Stimulated activated CD8-positive, alpha-beta memory T cell treated with anti-CD3 and anti-CD28 coated beads, Interleukin-15, amount 100 ng/mL, for 24 hours (primary cell): ENCODE measurements at places on chromosomes 3 and 15.

DNA sequence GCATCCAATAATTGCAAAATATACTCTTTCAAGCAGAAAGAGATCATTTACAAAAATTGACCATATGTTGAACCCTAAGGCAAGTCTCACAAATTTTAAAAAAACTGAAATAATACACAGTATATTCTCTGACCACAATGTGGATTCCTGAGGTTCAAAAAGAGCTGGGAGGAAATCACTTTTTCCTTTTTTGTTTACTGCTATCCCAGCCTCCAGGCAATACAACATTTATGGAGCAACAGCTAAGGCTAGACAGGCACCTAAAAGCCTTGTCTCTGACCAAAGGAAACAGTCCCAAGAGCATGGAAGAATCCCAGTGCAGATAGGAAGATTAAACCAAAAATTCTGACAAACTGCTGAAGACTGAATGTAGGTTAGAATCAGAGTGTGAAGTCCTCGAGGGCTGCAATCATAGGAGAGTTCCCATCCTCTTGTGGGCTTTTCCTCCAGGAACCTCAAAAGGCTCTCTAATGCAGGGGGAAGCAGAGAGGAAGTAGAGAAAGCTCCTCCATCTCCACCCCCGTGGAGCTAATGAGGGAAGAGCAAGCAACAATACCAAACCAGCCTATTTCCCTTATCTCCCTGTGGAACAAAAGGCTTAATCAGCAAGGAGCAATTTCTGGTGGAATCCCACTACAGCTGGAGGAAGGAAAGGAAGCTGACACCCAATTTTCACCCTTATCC lies 57.0 kb downstream of the TMCC1 start:
- no peak for DNase-seq

DNA sequence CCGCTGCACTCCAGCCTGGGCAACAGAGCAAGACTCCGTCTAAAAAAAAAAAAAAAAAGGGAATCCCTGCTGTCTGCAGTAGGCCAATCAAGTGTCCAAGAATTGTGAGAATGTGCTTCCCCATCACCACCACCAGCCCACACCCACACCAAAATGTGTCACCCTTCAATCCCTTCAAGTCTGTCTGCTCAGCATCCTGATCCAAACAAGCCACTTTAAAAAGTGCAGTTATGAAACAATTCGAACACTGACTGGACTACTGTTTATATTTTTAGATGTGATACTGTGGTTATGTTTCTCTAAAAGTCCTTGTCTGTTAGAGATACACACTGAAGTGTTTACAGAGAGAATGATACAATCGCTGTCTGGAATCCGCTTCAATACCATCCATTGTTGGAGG lies 78.1 kb upstream of the CGNL1 start:
- no peak for DNase-seq

GRCh38 chr15:88623061-88623460 lies 1.9 kb downstream of the AEN start:
- DNase-seq: no peak

DNA sequence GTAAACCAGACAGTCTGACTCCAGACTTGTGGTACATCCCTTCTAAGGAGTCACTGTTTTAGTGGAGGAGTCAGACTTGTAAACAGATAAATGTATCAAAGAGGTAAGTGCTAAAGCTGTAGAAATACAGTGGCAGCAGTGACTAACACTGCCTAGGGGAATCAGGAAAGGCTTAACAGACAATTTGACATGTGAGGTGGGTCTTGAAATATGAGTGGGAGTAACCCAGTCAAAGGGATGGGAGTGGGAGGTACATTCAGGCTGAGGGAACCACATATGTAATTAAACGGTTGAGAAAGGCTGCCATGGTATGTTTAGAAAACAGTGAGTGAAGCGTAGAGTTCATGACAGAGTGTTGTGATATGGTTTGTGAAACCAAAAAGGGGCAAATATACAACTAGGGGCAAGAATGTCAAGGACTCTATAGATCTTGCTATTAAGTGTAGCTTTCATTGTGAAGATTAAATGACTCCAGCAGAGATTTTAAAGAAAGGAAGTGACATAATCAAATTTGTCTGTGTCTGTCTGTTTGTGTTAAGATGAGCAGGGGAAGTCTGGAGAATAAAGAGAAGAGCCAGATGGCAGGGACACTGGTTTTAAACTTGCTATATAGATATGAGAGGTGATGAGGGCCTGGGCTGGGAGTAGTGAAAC lies 11.2 kb upstream of the ALCAM start:
- no peak for DNase-seq

- DNase-seq: no peak
These were observed 15.5 kb upstream of the ZBED2 start for GRCh38 chr3:111610612-111611054.

- DNase-seq: no peak
These were observed 459.3 kb downstream of the TUSC7 start for GRCh38 chr3:117168896-117169295.

- no peak for DNase-seq
These were observed 31.0 kb downstream of the CCDC32 start for GRCh38 chr15:40533763-40534364.

DNA sequence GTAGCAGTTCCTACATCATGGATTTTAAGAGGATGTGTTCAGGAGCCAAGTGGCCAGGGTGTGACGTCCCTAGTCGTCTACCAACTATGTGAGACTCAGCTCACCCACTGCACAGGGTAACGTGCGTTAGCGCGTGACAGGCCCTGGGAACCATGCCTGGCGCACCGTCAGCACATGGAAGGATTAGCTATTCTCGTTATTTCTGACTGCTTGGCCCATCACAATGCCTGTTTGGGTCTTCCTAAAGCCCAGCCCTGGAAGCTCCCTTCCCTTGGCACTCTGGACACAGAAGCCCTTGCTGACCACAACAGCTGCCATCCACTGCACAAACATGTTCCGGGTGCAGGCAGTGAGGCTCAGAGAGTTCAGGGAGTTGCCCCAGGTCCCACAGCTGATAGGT lies 91.0 kb upstream of the RPL32 start:
- no peak for DNase-seq

- no peak for DNase-seq
These were observed 27.8 kb downstream of the ALPK3 start for GRCh38 chr15:84844964-84845363.

GRCh38 chr3:148235566-148235965 lies 462.1 kb upstream of the AGTR1 start:
- no peak for DNase-seq

DNA sequence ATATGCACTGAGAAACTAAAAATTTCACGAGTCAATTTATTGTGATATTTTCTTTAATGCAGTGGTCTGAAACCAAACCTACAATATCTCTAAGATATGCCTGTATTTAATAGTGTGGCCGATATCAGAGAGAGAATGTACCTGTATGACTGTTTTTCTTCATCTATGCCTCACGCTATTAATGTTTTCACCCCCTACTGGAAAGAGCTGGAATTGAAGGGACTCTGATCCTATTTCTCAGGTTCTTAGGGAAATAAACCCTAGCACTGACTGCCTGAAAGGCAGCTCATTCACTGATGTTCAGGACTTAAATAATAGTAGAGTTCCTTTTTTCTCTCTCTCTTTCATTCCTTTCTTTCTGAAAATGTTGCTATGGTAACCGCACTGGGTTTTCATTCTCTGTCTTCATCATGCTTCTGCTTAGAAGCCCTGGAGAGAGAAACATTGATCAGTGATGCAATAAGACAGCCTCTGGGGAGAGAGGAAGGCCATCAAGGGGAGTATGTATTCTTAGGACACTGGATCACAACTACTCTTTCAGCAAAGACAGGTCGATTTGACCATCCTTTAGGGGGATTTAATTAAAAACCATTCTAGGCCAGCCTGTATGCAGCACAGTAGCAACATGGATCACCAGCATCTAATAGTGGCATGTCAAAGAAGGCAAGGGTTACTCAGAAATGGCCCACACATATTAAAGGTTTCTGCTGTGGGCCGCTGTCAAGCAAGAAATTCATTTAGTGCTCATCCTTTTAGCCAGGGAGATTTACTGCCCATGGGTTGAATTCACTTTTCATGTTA lies 1135.7 kb downstream of the IGSF11 start:
- DNase-seq: no peak

DNA sequence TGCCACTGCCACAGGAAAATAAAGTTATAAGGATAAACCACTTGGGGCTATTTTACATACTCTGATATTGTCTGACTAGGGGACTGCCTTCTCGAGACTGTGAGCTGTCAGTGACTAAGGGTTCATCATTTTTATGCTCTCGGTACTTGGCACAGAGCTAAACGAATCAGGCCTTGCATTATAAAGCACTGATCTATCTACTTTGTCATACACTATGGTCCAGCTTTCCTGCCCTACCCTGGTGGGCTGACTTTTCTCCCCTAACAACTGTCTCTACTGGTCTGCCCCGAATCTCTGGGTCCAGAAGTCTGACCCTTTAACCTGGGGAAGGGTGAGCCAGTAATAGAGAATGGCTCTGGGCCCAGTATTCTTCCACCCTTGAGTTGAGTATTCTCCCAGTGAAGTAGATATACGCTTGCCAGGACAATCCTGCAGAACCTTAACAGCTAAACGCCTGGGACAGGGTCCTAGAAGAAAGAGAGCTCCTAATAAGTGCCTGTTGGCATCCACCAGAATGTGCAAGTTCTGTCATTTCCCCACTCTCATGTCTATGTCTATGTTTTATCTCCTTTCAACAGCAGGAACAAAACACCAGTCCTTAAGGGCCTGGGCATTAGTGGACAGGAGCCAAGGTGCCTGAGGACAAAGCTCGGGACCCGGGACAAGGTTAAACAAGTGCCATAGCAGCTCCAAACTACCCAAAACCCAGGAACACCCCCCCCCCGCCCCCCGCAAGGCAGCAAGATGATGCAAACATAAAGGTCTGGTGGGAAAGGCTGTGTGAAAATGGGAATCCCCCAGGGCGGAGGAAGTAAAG lies 1.2 kb downstream of the LARP6 start:
- no peak for DNase-seq

- no peak for DNase-seq
These were observed 92.8 kb upstream of the BHLHE40 start for GRCh38 chr3:4886448-4886847.

- no peak for DNase-seq
These were observed 352.1 kb downstream of the MECOM start for GRCh38 chr3:169311381-169311780.

GRCh38 chr3:11719406-11720303 lies 75.9 kb upstream of the VGLL4 start:
- DNase-seq: peak; percentile 29

DNA sequence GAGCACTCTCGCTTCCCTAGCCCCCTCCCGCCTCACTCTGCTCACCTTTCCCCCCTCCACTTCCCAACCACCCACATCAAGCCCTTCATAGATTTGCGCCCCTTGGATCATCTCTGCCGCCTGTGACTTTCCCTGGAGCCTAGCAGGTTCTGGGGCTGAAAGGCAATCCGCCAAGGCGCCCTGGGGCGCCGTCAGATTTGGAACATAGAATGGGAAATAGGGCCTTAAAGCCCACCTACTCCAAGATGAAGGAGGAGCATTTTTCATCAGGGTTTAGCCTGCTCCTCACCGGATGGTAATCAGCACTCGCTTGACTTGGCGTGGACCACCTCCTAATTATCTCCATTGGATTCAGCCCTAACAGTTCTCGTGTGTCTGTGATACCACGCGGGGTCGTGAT lies 1.3 kb downstream of the CPNE4 start:
- DNase-seq: no peak

DNA sequence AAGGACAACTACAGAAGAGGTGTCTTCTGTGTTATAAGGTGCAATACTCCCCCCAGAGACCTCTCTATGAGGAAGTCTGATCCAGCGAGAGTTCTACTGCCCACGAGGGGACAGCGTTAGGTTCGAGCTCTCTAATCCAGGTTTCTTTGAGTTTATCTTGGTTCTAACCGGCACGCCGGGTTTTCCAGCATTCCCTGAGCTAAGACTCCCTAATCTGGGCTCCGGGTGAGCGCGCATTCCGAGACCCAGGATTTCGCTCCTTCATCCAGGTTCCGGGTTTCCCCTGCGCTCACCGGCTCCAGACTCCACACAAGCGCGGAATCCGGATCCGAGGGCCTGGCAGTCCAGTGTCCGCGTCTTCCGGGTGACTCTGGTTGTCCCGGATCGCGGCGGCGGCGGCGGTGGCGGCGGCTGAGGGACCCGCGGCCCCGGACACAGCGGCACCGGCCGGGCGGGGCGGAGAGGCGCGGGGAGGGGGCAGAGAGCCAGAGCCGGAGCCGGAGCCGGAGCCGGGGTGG lies at the start of gene ZNF609:
Gene ZNF609 (plus strand): TSS at position 373 of the 518 bp plus-strand sequence. CDS start 38,842 bp downstream, outside the sequence.
- DNase-seq: peak; percentile 80

- DNase-seq: no peak
These were observed 49.8 kb downstream of the RUBCN start for GRCh38 chr3:197686899-197687298.

DNA sequence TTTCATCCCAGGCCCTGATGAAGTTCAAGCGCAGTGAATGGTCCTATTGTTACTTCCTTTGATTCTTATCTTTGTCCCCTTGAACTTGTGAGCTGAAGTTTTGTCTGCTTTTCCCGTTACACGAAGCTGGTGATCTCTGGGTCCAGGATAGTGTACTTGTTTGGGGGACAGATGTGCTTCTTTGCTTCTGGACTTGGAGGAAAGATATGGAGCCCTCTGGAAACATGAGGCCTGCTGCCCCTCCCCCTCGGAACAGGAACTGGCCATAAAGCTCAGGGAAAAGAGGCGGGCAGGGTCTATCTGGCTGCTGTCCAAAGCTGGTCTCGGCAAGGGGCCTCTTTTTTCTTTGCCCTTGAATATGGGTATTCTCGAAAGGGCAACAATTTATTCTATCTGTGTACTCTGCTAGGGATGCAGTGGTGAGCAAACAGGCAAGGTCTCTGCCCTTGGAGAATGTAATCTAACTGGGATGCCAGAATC lies 47.6 kb downstream of the IDH2 start:
- no peak for DNase-seq

GRCh38 chr3:156253150-156253549 lies 132.8 kb downstream of the KCNAB1 start:
- no peak for DNase-seq

- DNase-seq: no peak
These were observed 215.4 kb downstream of the UACA start for GRCh38 chr15:70547846-70548487.

GRCh38 chr3:17494117-17494809 lies 248.2 kb downstream of the TBC1D5 start:
- no peak for DNase-seq

GRCh38 chr3:297585-297984 lies 101.0 kb downstream of the CHL1 start:
- DNase-seq: no peak

GRCh38 chr3:196793246-196793645 lies 53.6 kb downstream of the PAK2 start:
- DNase-seq: no peak

GRCh38 chr15:77870195-77871065 lies 207.1 kb downstream of the TBC1D2B start:
- DNase-seq: peak; percentile 9

DNA sequence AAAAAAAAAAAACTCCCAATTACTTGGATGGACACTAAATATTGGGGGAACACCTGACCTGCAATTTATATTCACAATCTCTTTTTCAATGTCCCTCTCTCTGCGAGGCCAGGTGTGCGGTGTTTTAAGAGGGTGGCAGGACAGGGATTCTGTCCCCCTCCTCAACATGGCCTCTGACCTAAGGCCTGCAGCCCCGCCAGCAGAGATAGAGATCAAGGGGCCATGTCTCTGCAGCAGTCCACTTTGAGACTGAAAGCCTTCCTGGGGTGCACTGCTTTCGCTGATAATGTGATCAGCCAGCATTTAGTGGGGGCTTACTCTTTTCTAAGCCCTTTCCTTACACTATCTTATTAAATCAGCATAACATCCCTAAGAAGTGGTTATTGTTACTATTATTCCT lies 419.9 kb downstream of the OCA2 start:
- no peak for DNase-seq
